ENCODE measurements at places on chromosomes 1 and 21.

DNA sequence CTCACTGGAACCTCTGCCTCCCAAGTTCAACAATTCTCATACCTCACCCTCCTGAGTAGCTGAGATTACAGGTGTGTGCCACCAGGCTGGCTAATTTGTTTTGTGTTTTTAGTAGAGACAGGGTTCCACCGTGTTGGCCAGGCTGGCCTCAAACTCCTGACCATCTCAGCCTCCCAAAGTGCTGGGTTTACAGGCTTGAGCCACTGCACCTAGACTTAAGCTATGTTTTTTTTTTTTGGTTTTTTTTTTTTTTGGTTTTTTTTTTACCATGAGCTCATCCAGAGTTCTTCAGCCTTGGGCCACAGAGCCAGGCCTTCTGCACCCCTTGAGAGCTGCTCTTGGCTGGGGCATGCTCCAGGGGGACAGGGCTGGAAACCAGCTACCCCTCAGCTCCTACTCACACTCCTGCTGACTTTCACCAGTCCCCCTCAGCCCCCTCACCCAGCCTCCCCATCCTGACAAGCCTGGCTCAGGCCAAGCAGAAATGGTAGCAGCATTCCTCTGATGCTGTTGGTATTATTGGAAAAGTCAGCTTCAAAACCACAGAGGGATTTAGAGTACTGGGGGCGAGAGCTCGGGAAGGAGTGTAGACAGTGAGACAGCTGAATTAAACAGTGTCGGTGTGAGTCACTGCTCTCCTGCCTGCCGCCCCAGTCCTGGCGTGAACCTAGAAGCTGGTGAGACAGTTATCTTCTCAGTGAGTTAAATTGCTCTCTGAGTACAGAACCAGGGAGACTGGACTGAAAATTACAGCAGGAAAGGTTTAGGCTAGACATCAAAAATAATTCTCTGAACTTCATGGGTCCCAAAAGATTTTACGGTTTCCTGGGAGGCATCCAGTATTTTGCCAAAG, 63.7 kb downstream of the NAV1 start:
- peak; percentile 31 for DNase-seq

DNA sequence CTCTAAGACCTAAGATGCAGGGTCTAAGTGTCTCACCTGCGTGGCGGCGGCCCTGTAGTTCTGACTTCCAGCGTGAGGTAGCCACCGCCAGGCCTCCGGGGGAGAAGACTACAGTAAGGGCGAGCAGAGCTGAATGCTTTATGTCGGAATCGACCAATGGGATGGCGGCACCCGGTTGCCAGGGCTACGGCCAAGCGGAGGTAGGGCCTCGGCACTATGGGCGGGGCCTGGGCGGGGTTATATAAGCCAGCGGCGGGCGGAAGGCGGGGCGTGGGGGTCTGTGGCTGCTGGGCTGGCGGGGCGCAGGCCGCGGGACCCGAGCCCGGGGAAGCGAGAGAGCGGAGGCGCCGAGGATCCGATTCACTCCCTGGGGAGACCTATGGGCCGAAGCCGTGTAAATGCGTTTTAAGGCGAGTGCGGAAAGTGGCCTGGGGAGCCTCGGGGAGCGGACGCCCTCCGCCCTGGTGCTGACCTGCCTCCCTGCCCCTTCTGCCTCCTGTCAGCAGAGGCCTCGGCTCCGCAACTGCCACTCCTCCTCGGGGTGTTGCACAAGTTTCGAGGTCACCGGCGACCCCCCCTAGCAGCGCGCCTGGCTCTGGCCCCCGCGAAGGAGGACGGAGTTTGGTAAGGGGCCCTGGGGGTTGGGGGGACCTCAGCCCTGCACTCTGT, at the start of gene AZIN2:
Gene AZIN2 (plus strand): TSS at position 269 of the 669 bp plus-strand sequence. CDS start 1,097 bp downstream, outside the sequence.
- peak; percentile 94 for DNase-seq

- peak; percentile 69 for DNase-seq
These were observed 2.1 kb downstream of the GUK1 start for GRCh38 chr1:228142155-228142691.

DNA sequence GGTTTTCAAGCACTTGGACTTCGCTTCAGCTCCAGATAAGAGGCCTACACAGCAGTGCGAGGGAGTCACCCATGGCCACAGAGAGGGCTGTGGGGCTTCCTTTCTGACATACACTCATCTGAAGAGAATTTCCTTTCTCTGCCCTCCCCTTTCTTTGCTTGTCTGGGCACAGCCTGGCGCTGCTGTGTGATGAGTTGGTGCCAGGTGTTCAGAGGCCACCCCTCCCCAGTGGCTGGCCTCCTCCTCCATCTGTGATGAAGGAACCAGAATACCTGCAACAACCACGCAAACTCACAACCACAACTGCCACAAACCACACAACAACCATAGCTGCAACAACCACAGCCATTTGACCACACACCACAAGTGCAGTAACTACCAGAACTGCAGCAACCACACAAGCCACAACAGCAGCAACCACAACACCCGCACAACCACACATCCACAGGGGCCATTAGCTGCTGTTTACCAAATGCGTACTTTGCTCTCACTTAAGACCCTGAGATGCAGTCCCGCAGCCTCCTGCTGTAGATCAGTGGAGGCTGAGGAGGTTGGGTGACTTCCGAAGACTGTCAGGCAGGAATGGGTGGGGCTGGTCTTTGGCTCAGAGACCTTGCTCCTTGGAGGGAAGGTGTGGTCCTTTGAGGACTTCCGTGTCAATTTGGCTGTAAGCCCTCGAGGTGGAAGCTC, 71.1 kb downstream of the IER5 start:
- DNase-seq: peak; percentile 50

DNA sequence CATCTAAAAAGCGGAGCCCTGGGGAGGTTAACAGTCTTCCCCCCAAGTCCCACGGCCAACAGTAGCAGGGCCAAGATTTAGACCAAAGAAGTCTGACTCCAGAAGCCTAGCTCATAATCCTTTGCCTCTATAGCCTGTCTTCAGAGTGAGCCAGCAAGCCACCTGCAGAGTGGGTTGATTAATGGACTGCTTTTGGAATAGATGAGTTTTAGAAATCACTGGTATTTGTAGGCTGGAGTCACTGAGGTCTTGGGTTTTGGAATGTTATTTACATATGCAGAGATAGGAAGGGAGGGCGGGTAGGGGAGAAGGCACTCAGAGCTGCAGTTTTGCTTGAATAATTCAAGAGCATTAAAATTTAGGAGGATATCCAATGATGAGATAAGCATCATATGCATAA, 90.8 kb upstream of the L1TD1 start:
- no peak for DNase-seq

GRCh38 chr1:52659851-52660596, 27.1 kb downstream of the SHISAL2A start:
- peak; percentile 11 for DNase-seq

DNA sequence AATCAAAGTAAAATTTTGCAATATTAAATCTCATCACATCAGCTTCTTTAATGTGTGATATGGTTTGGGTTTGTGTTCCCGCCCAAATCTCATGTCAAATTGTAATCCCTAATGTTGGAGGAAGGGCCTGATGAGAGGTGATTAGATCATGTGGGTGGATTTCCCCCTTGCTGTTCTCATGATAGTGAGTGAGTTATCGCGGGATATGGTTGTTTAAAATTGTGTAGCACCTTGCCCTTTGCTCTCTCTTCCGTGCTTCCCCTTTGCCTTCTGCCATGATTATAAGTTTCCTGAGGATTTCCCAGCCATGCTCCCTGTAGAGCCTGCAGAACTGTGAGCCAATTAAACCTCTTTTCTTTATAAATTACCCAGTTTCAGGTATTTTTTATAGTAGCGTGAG, 131.9 kb downstream of the ZNF326 start:
- DNase-seq: no peak

GRCh38 chr21:24023936-24024335, 1583.3 kb downstream of the MRPL39 start:
- peak; percentile 94 for DNase-seq

GRCh38 chr1:52867087-52867863, 24.7 kb downstream of the ZYG11A start:
- DNase-seq: no peak

DNA sequence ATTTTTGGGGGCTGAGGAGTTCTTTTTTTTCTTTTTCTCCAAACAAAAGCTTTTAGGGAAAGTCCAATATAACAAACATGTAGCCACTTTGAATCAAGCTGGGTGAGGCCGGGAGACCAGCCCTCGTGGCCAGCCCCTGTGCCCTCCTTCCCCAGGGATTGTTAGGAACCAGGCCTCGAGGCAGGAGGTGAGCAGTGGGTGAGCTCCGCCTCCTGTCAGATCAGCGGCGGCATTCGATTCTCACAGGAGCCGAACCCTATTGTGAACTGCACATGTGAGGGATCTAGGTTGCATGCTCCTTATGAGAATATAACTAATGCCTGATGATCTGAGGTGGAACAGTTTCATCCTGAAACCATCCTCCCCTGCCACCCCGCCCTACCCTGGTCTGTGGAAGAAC, 41.8 kb upstream of the TTC22 start:
- no peak for DNase-seq

- DNase-seq: no peak
These were observed 26.1 kb upstream of the UMODL1 start for GRCh38 chr21:42044871-42045495.

- DNase-seq: no peak
These were observed 7.3 kb downstream of the H6PD start for GRCh38 chr1:9241891-9242290.

- DNase-seq: peak; percentile 38
These were observed 11.7 kb downstream of the LAX1 start for GRCh38 chr1:203776636-203777035.

GRCh38 chr1:184162281-184162680, 110.8 kb downstream of the TSEN15 start:
- DNase-seq: no peak

DNA sequence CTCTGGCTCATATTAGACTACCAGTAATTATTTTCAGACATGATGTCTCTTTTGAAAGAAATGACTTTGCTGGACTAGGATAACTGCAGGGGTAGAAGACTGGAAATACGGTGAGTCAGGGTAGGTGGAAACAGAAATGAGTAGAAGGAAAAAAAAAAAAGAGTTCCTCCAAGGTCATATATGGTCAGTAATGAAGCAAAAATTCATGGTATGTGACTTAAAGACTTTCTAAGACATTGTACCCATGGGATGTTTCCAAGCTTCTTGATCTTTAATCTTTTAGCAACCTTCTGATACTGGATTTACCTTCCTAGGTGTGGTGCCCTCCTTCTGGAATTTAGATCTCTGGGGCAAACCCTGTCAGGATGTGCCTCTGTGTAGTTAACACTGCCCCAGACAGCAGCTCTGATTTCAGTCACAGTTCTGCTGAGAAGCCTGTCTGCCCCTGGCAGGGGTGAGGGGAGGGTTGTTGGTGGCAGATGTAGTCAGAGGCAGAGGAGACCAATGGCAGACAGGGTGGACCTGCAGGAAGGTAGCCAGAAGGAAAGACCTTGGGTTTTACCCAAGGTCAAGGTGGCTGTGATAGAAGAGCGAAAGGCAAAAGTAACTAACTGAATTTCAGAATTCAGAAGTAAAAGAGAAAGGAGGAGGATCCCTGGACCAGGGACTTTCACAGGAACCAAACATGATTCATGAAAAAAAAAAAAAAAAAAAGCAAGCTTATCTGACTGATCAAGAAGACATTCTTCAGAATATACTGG, 44.1 kb upstream of the BCL10 start:
- DNase-seq: no peak

DNA sequence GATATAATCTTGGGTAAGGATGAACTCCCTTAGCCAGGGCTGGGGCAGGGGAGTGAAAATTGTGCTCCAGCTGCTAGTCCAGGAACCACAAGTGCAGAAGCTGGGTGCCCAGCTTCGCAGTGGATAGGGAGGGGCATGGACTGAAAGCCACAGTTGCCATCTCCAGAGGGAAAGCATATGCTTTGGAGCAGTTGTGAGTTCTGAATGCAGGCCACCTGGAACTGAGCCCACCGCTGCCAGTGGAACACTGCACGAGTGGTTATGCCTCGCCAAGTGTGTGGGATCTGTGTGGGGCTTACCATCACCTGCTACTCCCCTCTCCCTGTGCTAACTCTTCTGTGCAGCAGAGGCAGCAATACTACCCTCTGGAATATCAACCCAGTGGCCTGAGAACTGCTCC, 158.4 kb upstream of the DPT start:
- no peak for DNase-seq

DNA sequence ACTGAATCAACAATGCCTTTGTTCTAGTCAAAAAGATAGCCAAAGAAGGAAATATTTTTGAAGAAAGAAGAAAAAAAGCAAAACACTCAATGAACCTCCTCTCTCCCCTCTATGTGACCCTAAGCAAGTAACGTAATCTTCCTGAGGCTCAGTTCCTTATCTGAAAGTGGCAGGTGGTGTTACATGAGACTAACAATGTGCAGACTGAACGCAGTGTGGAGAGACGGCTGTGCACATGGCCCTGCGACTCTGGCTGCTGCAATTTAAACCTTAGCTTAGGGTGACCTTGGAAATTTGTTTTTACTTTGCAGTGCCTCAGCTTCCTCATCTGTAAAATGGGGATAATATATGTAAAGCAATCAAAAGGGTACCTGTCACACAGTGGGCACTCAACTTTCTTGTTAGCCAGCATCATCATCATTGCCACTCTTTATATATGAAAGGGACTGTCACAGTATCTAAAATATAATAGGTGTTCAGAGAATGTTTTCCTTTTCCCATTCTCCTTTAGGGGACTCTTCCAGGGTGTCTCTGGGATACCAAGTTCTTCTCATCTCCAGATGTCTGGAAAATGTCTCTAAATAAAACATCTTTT, 100.1 kb upstream of the JUN start:
- DNase-seq: no peak

DNA sequence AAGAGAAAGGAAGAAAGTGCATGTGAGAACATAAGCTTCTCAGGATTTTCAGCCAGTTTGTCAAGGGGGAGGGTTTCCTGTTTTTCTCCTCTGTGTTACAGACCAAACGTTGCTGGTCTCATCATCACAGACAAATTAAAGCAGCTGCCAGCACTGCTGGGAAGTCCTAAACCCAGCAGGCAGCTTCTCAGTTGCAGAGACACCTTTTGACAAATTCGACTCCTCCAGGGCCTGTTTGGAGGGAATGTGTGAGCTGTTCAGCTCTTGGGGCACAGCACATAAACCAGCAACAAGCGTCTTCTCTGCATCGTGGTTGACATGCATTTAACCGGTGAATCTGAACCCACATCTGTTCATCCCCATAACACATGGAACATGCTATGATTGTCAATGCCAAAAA, 454.6 kb upstream of the RUNX1 start:
- no peak for DNase-seq

GRCh38 chr1:21304488-21304887, 14.2 kb upstream of the ECE1 start:
- no peak for DNase-seq

DNA sequence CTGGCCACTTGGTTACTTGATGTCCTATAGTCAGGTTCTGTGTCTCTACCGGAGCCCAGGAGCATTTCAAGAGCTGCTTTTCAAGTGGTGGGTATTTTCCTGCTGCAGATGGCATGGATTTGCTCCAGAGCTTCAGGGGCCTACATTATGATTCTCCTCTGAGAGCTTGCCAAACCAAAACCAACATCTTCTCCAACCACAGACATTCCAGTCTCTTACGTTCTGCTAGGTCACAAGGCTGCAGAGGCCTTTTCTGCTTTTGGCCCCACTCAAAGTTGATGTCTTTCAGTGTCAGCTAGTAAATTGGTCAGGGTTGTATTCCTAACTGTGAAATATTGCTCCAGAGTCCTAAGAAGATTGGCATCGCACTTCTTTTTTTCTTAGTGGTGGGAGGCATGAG, 14.7 kb upstream of the AQP10 start:
- DNase-seq: no peak
